ENCODE measurements at places on chromosomes 13 and 19.
A peak's percentile ranks its signal among the peaks of the same experiment; 100 is the strongest.

GRCh38 chr13:46057256-46058015 is 4.9 kb upstream of the ZC3H13 start:
- DNase-seq = peak; percentile 72

GRCh38 chr13:71727042-71727441 is 140.0 kb downstream of the DACH1 start:
- DNase-seq = no peak

DNA sequence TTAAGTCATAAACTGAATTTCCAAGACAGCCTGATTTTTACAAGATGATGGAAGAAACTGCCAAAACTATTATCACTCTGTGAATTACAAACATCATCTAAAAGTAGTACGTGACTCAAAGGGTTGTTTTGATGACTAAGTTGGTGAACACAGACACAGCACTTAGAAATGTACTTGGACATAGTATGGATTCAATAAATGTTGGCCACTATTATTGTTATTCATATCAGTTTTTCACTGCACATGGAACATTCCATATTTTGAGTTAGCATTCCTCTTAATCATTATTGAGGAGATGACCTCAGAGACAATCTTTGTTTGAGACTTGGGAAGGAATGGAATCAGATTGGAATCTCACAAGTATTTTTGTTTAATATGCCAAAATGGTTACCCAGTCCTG is 172.9 kb downstream of the OXGR1 start:
- DNase-seq = no peak

GRCh38 chr19:58570770-58571574 is 2.2 kb downstream of the MZF1 start:
- peak; percentile 58 for DNase-seq

GRCh38 chr13:47999973-48000372 is 1.1 kb downstream of the SUCLA2 start:
- DNase-seq = no peak

- DNase-seq = no peak
Measured at GRCh38 chr19:50949861-50950260, 3.0 kb downstream of the KLK5 start.

- DNase-seq = no peak
Measured at GRCh38 chr13:46207828-46208227, 3.9 kb upstream of the LRRC63 start.

DNA sequence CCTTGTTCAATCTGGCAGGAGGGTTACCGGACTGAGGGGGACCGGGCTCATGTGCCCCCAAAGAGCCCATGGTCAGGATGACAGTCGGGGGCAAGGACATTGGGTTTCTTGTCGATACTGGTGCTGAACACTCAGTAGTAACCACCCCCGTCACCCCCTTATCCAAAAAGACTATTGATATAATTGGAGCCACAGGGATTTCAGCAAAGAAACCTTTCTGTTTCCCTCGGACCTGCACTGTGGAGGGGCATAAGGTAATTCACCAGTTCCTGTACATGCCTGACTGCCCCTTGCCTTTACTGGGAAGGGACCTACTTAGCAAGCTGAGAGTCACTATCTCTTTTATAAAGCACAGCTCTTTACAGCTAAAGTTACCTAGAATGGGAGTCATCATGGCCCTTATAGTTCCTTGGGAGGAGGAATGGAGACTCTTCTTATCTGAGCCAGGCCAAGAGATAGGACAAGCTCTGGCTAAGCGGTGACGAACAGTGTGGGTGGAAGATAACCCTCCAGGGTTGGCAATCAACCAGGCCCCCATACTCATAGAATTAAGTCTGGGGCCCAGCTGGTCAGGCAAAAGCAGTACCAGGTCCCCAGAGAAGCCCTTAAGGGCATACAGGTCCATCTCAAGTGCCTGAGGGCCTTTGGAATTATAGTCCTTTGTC is 603.7 kb downstream of the UQCRFS1 start:
- DNase-seq = peak; percentile 21

GRCh38 chr13:21117104-21117809 is 55.9 kb upstream of the LATS2 start:
- no peak for DNase-seq

GRCh38 chr13:113579686-113580085 is 4.9 kb upstream of the TFDP1 start:
- DNase-seq = no peak

- DNase-seq = peak; percentile 95
Measured at GRCh38 chr13:41465241-41465847, 8.0 kb downstream of the RGCC start.

- DNase-seq = peak; percentile 94
Measured at GRCh38 chr13:31204592-31204991, 4.8 kb downstream of the B3GLCT start.

DNA sequence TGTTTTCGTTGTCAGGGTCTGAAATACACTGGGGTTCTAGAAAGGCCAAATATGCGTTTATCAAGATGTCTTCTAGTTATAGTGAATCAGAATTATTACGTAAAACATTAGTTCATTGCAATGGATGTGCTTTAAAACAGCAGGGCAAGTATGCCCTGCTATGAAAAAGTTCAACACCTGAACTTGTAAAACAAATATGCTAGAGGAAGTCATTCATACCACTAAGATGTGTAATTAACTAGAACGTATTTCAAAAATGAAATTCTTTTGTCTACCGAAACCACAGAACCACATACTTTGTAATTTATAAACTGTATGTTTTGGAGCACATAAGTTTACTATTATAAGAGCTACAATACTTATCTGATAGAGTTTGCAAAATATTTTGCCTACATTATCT is 266.2 kb downstream of the KCTD12 start:
- DNase-seq = no peak

GRCh38 chr13:41700790-41701310 is 243.5 kb downstream of the RGCC start:
- DNase-seq = peak; percentile 2

DNA sequence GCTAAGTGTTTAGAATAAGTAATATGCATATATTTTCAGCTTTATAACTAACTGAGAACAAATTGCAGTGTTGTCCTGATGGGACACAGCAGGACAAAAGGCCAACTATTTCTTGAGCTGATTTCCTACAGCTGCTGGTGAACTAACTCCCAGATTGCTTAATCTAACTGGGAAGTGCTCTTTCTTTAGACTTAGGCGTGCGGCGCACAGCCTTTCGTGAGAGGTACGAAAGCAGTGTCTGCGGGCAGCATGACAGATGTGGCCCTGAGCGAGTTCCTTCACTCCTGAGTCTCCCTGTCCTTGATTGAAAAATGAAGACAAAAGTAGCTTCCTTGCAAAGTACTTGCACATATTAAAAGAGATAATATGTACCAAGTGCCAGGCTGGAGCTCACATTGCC is 47.3 kb upstream of the NPAS1 start:
- no peak for DNase-seq

DNA sequence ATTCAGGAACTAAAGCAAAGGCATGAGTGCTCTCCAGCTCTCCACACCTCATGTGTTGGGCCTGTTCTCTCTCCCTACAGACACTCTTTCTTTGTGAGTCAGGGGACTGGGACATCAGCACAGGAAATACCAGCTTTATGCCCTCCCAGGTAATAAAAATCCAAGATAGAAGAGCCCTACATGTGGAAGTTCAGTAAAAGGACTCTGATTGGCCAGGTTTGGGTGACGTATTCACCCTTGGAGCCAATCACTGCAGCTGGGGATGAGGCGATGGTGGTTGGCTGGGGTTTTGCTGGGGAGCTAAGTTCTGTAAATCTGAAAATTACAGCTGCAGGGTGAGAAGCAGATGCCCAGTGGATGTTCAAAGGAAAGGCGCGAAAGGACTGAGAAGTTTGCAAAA is 32.5 kb downstream of the CCDC70 start:
- DNase-seq = no peak

- DNase-seq = peak; percentile 71
Measured at GRCh38 chr19:41588497-41589209, 12.7 kb downstream of the CEACAM21 start.

DNA sequence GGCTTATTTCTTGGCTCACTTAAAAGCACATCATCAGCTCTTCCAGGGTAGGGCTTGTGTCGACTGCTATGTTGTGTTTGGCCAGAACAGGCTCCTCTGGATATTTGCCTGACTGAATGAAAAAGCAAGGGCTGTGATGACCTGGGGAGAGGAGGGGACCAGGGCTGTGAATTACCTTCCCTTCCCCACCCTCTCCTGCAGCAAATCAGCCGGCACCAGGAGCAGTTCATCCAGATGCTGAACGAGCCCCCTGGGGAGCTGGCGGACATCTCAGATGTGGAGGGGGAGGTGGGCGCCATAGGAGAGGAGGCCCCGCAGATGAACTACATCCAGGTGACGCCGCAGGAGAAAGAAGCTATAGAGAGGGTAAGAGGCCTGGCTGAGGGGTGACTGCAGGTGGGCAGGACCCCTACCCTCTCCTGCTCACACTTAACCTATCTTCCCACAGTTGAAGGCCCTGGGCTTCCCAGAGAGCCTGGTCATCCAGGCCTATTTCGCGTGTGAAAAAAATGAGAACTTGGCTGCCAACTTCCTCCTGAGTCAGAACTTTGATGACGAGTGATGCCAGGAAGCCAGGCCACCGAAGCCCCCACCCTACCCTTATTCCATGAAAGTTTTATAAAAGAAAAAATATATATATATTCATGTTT is 4.4 kb downstream of the GADD45GIP1 start:
- peak; percentile 97 for DNase-seq

- peak; percentile 82 for DNase-seq
Measured at GRCh38 chr19:55118401-55118991, 1.1 kb upstream of the PPP1R12C start.

DNA sequence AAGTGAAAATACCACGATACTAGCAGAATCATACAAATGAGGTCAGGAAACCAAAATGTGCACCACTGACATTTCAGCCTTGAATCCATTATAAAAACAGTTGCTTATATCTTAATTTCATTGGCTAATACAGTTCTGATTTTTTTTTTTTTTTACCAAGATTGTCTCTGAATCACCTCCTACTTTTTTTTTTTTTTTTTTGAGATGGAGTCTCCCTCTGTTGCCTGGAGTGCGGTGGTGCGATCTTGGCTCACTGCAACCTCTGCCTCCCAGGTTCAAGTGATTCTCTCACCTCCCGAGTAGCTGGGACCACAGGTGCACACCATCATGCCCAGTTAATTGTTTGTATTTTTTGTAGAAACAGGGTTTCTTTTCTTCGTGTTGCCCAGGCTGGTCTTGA is 270.2 kb downstream of the LMO7 start:
- no peak for DNase-seq

DNA sequence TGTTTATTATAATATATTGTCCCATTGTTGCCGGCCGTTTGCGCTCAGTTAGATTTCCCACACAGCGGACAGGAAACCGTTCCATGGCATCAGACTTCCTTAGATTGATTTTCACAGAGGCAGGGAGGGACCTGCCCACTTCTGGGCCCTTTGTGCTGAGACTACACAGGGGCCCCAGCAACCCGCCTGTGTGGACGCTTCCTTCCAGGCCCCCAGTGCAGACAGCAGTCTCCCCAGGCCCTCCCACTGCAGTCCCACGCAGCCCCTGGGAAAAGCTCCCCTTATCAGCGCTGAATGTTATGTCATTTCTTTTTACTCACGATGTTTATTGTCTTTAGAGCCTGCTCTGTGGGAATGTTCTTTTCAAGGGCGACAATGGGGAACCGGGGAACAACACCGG is 351.7 kb upstream of the ARGLU1 start:
- DNase-seq = no peak

DNA sequence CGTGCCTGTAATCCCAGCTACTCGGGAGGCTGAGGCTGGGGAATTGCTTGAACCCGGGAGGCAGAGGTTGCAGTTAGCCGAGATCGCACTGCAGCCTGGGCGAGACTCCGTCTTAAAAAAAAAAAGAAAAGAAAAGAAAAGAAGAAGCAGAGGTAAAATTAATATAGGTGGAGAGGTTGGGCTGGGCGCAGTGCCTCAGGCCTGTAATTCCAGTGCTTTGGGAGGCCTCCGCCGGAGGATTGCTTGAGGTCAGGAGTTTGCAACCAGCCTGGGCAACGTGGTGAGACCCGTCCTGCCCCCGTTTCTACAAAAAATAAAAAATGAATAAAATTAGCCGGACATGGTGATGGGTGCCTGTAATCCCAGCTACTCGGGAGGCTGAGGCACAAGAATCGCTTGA is 912 bp upstream of the TUBA3C start:
- no peak for DNase-seq

DNA sequence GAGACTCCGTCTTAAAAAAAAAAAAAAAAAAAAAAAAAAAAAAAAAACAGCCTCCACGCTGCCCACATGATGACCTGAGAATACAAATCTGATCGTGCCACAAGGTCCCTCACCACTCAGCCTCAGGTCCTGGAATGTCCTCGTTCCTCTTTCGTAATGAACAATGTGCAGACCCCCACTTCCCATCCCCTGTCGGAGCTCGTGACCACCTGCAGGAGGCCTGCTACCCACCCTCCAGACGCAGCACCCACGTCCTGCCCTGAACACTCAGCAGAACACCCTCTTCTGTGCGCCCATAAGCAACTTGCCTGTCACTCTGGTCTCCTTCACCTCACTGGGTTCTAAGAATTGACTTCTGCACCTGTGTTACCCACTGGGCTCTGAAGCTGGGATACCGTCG is 166.4 kb downstream of the KATNAL1 start:
- DNase-seq = no peak

DNA sequence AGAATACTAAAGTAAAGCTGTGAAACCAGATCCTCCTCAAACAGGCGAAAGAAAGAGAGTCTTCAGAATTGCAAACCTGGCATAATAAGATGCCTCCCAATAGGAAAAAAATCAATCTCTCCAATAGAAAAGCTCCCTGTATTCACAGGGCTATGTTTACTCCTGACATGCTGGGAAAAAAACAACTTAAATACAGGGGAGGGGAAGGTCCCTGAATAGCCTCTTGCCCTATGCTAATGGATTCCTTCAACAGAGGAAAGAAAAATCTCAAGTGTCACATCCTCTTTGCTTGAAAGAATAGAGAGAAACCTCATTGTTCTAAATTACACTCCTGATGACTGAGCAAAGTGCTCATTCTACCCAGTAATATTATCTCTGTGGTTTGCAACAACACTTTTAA is 1271.1 kb upstream of the PRR20A start:
- no peak for DNase-seq

DNA sequence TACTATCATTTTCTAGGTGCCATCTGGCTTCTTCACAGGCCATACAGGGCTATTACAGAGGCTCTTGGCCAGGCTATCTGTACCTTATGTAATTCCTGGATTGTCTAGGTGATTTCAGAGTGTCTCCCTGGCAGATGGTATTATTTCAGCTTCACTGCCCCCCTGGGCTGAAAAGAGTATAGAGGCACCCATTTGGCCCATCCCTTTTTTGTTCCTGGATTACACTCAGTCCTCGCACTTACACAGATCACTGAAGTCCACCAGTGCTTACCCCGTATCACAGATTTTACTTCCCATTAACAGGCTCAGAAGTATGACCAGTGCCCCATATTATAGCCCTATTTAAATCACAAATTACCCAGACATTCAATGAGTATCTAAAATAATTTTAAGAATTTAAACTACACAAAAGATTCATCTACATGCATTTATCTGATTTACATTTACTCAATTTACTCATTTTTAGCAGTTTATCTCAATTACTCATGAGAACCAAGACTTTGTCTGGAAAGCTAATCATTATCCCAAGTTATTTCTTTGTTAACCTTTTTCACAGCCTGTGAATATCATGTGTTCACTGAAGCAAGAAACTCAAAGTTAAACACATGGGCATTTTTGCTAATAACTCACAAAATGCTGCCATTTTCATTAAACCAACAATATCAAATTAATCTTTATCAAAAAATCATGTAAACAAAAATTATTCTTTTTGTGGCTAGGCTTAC is 121.0 kb downstream of the PCDH20 start:
- no peak for DNase-seq

GRCh38 chr13:113028336-113029060 is 59.5 kb downstream of the MCF2L start:
- no peak for DNase-seq

All from osteoblast (primary cell).